ENCODE measurements at places on chromosomes 3 and 15.

GRCh38 chr3:53295410-53295809, 39.6 kb upstream of the TKT start:
- DNase-seq, result no peak

- no peak for DNase-seq
These were observed 248.1 kb downstream of the NAALADL2 start for GRCh38 chr3:175107231-175107630.

GRCh38 chr3:23254282-23254681, 51.2 kb downstream of the UBE2E2 start:
- no peak for DNase-seq

DNA sequence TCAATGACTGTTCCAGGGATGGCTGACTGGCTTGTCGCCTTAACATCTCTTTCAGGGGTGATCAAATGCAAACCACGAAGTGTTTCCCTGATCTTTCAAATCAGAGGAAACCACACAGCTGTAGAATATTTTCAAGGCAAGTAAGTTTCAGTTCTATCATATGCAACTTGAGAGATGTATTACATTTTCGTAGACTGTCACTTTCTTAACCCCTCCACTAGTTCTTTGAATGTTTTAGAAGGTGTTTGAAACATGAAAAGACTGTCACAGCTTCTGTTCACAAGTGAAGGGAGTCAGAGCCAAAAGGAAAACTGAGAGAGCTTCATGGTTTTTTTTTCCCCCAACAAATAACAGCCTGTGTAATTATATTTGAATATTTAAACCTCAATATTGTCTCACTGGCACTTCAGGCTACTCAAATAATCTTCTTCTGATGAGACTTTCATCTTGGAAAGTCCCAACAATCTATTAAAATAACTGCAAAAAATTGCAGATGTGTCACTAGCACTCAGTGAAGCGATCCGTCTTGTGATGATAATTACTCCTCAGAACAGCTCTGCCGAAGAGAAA, 25.9 kb upstream of the CAPN7 start:
- no peak for DNase-seq

- no peak for DNase-seq
These were observed 65.6 kb upstream of the NEDD4 start for GRCh38 chr15:56058986-56059385.
